GOT3 (cell line): ENCODE measurements at places on chromosomes 13 and 19.

- no peak for DNase-seq
Observed at GRCh38 chr13:111456452-111457230, 136.2 kb downstream of the TEX29 start.

DNA sequence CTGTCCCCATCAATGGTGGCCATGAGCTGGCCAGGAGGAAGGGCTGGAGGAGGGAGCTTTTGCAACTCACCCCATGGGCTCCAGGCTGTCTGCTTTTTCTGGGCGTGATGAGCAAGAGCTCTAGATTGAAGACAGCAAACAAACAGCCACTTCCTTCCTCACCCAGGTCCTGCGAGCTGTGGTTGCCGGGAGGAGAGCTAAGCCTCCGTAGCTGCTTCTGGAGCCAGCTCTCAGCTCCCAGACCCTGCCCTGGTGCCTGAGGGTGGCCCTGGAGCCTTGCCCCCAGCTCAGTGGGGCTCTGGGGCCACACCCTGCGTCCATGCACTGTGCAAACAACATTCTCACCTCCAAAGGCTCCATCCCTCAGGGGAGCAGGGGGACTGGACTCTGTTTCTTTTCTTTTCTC is 6.2 kb downstream of the MYO1F start:
- DNase-seq, result no peak

GRCh38 chr13:101649488-101650126 is 197.1 kb downstream of the ITGBL1 start:
- no peak for DNase-seq

DNA sequence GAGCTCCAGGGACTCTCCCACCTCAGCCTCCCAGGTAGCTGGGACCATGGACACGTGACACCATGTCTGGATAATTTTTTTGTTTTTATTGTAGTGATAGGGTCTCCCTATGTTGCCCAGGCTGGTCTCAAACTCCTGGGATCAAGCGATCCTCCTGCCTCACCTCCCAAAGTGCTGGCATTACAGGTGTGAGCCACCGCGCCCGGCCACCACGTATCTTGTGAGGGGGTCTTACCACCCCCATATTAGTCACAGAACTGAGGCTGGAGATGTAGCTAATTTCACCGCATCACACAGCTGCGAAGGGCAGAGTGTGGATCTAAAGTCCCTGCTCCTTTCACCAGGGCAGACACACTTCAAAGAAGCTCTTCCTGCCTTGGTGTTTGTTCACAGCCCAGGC is 211.8 kb upstream of the SOX1 start:
- DNase-seq, result no peak

DNA sequence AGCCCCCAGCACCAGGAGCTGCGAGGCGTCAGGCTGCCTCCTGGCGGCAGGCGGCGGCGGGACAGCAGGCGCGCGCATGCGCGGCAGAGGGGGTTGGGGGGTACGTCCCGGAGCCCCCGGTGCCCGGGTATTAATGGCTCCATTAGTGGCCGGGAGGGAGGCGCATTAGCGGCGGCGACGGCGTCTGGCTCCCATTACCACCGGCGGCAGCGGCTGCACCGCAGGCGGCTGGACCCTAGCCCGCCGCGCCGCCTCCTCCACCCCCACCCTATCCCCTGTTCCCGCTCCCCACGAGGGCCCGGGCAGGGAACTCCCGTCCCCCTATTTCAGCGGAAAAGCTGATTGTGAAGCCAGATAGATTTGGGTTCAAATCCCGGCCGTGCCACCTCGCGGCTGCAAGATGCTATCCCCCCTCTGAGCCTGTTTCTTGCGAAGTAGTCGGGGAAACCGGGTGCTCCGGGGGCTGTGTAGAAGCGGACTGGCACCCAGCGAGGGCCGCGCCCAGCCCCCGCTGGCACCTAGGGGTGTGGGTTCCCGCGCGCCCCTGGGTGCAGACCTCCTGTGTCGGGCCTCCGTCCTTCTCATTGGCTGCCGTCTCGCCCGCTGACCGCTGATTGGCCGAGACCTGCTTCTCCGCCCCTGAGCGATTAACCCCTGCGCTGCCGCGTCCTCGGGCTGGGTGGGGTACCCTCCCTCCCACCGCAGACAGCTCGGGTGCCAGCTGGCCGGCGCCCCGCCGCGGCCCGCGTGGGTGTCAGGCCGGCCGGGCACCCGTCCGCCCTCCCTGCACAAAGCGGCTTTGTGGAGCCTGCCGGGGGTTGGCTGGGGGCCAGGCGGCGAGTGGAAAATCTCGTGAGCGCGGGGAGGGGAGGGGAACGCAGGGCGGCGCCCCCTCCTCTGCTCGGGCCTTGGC is 11.1 kb downstream of the CIC start:
- peak; percentile 65 for DNase-seq

DNA sequence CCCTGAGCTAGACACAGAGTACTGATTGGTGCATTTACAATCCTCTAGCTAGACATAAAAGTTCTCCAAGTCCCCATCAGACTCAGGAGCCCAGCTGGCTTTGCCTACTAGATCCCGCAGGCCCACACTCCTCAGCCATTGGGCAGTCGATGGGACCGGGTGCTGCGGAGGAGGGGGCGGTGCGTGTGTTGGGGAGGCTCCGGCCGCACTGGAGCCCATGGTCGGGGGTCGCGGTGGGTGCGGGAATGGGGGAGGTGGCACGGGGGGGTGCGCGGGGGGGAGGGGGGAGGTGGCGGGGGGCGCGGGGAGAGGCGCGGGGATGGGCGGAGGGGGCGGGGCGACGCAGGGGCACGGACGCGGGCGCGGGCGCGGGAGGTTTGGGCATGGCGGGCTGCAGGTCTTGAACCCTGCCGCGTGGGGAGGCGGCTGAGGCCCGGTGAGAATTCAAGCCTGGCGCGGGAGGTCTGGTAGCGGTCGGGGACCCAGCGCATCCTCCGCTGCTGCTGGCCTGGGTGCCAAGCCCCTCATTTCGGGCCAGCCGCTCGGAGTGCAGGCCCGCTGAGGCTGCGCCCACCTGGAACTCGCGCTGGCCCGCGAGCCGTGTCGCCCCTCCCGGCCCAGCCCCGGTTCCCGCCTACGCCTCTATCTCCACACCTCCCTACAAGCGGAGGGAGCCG is 674.1 kb downstream of the SLITRK5 start:
- no peak for DNase-seq

GRCh38 chr13:71879129-71879535 is 12.1 kb upstream of the DACH1 start:
- no peak for DNase-seq

- peak; percentile 87 for DNase-seq
Observed at GRCh38 chr19:1248139-1248785, at the start of gene MIDN. Gene MIDN (plus strand): TSS chr19:1248583. CDS start chr19:1250297, 1,714 bp downstream.

GRCh38 chr19:30513082-30513411 is 140.9 kb downstream of the ZNF536 start:
- no peak for DNase-seq

- no peak for DNase-seq
Observed at GRCh38 chr13:56019606-56020005, 1121.1 kb upstream of the PRR20A start.

DNA sequence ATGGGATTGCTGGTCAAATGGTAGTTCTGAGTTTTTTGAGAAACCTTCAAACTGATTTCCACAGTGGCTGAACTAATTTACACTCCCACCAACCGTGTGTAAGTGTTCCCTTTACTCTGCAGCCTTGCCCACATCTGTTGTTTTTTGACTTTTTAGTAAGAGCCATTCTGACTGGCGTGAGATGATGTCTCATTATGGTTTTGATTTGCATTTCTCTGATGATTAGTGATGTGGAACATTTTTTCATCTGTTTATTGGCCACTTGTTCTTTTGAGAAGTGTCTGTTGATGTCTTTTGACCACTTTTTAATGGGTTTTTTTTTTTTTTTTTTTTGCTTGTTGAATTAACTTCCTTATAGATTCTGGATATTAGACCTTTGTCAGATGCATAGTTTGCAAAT is 4.3 kb downstream of the CAB39L start:
- no peak for DNase-seq

GRCh38 chr13:25379011-25379410 is 7.2 kb downstream of the ATP8A2 start:
- no peak for DNase-seq

- DNase-seq, result no peak
Observed at GRCh38 chr13:99796175-99796819, 175.3 kb downstream of the ZIC5 start.

DNA sequence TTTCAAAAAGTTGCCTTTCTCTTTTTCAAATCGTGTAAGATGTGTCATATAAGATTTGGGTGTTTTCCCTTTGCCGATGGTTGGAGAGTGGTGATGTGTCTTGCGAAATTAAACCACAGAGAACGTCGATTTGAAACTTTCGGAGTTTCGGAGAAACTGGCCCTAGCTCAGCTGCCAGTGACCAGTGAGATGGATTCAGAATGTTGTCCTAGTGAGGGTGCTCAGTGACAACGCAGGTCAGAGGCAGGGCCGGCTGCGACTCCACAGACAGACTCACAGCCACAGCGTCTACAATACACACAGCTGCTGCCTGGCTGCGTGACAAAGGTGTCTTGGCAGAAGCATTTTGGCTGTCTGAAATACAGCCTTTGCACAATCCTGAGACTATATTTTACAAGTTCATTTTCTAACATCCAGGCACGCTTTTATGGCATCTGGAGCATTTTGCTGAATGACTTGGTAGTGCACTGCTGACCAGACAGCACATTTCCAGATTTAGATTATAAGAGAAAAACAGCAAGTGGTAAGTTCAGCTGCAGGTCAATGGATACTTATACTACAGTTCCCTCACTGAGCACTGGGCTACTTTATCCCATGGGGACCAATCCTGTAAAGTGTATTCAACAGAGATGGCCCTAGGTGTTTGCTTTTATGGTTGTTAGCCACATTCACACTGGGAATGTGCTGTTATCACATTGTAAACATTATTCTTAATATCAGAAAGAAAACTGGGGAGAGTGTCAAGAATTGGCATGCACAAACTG is 207.5 kb downstream of the KCNRG start:
- no peak for DNase-seq

GRCh38 chr13:27770809-27771208 is 21.5 kb upstream of the GSX1 start:
- DNase-seq, result no peak

DNA sequence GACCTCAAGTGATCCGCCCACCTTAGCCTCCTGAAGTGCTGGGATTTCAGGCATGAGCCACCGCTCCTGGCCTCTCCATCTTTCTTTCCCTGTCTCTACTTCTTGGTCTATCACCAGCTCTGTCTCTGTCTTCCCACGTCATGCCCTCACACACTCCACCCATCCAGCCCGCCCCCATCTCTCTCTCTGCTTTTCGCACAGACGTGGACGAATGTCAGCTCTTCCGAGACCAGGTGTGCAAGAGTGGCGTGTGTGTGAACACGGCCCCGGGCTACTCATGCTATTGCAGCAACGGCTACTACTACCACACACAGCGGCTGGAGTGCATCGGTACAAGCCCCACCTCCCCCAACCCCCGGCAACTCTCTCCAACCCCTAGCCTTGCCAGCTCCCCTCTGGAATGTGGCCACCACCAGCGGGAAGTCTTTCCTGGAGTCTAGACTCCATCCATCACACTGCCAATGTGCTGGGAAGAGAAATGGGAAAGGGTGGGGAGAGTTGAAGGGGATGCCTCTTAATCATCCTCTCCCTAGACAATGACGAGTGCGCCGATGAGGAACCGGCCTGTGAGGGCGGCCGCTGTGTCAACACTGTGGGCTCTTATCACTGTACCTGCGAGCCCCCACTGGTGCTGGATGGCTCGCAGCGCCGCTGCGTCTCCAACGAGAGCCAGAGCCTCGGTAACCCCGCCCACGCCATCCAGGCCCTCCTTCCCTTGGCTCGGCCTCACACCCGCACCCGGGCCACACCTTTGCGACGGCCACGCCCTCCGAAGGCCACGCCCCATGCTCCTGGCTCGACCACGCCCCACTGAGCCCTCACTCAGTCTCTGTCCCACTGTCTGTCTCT is 22.5 kb downstream of the LTBP4 start:
- no peak for DNase-seq

- no peak for DNase-seq
Observed at GRCh38 chr13:102584434-102584833, 12.4 kb upstream of the TPP2 start.

DNA sequence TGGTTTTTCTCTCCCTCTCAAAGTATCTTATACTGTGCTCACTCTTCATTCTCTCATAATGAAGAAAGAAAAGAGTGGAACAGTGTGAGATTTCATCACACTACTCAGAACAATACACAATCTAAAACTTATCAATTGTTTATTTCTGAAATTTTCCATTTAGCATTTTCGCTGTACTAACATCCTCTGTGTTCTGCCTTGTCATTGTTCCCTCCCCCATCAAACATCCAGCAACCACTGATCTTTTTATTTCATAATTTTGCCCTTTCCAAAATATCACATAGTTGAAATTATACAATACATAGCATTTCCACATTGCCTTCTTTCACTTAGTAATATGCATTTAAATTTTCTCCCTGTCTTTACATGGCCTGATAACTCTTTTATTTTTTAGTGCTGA is 658.7 kb downstream of the SLITRK1 start:
- no peak for DNase-seq

DNA sequence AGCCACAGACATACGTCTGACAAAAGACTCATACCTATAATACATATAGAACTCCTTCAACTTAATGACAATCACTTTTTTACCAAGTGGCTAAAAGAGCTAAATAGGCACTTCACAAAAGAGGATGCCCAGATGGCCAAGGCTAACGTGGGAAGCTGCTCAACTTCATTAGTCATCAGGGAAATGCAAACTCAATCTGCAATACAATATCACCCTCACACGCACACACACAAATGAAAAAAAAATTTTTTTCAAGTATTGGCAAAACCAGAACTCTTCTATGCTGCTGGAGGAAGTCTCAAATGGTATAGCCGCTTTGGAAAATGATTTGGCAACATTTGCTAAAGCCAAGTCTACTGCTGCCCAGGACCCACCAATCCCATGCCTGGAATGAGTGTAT is 14.6 kb upstream of the DNMT1 start:
- no peak for DNase-seq
